HFFc6 (cell line): ENCODE measurements at places on chromosomes 2 and 18.
A peak's percentile ranks its signal among the peaks of the same experiment; 100 is the strongest.

DNA sequence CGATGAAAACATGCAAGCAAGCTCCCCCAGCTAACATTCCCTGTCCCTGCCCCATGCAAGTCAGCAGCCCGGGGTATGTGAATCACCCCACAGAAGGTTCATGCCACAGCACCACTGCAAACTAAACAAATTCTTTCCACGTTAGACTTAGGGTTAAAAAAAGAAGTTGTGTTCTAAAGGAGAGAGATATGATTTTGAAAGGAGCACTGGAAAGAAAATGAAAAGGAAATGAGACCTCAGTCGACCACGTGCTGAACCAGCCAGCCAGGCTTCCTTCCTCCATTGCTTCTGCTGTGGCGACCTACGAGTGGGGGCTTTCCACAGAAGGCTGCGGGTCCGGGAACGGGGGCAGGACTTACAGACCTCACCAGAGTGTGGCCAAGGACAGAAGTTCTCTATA, 52.0 kb downstream of the ARL4C start:
- peak; percentile 95 for DNase-seq

GRCh38 chr2:48543895-48544294, 13.9 kb downstream of the STON1 start:
- no peak for DNase-seq

DNA sequence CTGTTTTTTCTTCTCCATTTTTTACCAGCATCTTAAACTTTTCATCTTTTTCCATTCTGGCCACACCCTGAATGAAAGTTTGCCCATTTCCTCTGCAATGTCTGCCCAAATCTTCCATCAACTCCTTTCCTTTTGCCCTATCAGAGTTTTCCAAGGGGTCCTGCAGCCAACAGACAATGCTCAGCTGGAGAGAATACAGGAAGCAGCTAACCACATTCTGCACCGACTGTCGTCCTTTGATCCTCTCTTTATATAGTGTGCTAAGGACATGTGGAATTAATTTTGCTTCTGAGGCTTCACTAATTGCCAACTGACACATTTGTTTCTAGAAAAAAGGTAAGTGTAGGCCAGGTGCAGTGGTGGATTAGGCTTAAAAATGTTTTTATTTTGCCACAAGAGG, 50.5 kb upstream of the DLX2 start:
- no peak for DNase-seq

DNA sequence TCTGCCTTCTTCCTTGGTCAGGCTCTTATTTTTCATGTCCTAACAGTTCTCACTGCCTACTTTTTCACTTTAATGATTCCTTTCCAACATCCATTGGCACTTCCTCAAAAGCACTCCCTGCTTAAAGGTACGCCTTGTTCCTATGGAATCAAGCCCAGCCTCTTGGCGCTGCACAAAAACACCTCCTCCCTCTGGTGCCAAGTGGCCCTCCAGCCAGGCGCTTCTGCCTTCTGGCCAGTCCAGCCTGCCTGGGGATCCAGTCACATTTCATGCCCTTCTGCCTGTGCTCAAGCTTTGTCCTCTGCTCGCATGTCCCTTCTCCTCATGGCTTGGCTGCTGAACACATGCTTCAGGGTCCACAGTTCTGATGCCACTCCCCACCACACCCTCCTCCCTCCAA, 6.3 kb downstream of the TPRKB start:
- DNase-seq: no peak

DNA sequence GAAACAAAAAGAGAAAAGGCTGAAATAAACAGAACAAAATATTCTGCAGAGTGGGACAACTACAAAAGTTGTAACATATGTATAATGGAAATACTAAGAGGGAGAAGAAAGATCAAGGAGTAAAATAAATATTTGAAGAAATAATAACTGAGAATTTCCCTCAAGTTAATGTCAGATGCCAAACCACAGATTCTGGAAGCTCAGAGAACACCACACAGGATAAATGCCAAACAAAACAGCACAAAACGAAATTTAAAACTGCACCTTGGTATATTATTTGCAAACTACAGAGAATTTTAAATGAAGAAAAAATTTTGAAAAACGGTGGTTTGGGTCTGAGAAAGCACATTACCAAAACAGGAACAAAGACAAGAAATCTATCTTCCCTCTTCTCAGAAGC, 1588.9 kb upstream of the TMEFF2 start:
- DNase-seq: no peak

- DNase-seq: no peak
Observed at GRCh38 chr2:223782629-223783028, 54.8 kb downstream of the AP1S3 start.

GRCh38 chr2:222518570-222519381, 94.4 kb downstream of the SGPP2 start:
- no peak for DNase-seq

DNA sequence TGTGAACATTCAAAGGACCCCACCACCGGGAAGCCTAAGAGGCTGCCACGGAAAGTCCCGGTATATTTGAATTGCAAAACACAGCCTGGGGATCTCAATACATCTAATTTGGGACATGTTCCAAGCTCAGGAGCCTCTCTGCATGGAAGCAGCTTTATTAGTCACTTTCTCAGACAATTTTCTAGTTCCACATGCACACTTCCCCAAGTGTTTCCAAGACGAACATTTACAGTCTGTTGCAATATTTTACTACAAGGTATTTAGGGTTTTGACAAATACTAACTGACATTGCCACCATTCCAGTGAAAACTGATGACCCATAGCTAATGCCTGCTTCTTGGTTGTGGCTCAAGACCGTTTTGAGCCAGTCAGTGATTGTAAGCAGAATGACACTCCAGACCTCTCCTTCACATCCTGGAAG, 145.3 kb downstream of the NCKAP5 start:
- DNase-seq: no peak

DNA sequence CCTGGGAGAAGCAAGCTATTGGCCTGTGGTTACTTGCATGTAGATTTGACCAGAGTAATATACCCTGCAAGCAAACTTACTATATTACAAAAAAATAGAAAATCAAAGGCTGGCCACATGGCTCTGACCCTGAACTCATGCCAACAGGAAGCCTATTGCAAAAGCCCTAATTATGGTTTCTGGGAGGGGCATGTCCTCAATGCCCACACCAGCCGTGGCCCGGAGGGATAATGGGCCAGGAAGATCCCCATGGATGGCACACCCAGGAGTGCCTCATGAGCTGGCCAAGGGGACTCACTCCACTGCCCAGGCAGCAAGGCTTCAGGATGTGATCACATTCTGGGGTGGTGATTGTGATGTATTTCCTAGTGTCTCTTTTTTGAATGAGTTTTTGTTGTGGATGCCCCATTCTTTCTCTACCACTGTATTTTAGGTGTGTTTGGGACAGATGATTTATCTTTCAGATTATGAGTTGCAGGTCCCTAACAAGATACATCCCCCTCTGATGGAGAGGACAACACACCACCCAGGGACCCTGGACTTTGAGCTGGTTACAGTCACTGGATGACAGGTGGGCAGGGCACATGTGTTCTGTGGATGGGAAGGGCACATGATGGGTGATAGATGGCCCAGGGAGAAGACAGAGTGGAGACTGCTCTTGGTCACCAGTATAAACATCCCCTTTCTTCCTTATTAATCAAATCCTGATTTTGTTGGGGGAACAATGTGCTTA, 18.7 kb upstream of the TFCP2L1 start:
- no peak for DNase-seq

DNA sequence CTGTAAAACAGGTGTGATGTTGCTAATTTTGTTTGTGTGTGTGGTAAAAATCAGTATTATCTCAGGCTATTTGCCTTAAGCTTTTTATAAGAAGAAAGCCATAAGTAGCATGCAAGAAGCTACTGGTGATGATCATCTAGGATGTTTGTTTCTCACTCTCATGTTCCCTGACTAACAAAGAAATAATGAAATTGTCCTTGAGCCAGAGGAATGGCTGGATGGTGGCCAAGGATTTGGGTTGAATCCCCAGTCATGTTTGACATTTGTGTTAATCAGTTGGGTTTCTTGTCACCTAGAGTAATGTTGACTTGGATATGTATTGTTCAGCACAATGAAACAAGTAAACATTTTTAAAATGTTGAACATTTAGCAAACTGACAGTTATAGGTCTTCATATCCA, 496.8 kb upstream of the ZEB2 start:
- DNase-seq: no peak

- DNase-seq: no peak
Observed at GRCh38 chr2:235504441-235505180, 10.8 kb downstream of the AGAP1 start.

DNA sequence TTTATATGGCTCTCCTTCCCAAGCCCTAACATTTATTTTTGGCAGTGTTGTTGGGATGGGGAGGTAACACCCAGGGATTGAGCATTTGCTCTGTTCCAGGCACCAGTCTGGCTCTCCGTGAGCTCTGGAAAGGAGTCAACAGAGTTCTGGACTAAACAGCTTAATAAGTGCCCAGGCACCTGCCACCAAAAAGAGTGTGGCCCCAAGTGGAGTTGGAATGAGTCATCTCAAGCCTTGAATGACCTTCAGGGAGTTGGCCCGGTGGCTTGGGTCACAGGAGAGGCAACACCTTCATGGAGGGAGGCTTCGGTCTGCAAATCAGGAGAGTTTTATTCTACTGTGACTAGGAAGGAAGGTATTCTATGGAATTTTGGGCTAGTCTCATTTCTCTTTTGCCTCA, 203.2 kb downstream of the DLGAP1 start:
- no peak for DNase-seq

GRCh38 chr2:15941481-15941850, 1.1 kb downstream of the MYCN start:
- no peak for DNase-seq

DNA sequence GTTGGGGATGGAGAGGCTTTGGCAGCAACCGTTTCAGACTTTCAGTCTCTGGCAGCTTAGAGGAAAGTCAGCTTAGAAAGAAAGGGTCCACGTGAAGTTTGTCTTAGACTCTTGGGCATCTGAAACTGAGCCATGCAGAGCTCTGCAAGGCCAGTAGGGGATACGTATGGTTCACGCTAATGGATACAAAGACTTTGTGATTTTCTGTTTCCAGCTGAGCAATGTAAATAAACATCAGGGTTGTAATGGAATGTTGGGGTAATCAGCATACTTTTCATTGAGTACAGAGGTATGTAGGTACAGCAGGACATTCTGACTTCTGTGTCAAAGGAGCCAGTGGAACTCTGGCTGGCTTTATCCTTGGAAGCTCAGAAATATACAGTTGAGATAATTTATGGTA, 31.0 kb downstream of the RALB start:
- DNase-seq: no peak

GRCh38 chr2:231470246-231470900, 6.1 kb upstream of the NCL start:
- no peak for DNase-seq

DNA sequence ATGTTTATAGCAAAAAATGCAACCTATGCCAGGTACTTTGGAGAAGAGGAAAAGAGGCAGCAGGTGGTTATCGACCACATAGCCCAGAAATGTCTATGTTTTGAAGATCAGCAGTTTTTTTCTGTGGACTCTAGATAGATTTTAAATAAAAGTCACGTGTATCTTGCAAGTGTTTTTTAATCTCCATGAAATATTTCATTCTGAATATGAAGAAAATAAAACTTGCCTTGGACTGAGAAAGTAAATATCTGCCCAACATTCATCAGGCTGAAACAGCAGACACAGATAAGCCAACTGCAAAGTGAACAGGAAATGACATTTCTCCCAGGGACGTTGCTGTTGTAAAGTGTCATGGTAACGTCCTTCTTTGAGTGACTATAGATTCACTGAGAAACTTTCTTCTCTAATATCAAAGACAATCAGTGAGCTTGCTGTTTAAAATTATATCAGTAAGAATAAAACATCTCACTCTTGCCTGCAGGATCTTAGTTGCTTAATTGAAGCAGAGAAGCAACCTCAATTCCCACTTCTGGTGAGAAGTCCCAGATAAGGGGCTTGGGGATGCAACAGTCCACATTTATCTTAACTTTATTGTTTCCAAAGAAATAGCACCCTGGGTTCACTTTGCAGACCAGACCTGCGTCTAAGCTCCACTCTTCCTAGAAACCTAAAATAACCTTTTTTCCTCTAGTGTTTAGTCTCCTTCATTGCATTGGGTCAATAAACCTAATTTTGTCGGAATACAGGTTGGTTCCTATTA, 6.3 kb downstream of the MYOM1 start:
- no peak for DNase-seq

DNA sequence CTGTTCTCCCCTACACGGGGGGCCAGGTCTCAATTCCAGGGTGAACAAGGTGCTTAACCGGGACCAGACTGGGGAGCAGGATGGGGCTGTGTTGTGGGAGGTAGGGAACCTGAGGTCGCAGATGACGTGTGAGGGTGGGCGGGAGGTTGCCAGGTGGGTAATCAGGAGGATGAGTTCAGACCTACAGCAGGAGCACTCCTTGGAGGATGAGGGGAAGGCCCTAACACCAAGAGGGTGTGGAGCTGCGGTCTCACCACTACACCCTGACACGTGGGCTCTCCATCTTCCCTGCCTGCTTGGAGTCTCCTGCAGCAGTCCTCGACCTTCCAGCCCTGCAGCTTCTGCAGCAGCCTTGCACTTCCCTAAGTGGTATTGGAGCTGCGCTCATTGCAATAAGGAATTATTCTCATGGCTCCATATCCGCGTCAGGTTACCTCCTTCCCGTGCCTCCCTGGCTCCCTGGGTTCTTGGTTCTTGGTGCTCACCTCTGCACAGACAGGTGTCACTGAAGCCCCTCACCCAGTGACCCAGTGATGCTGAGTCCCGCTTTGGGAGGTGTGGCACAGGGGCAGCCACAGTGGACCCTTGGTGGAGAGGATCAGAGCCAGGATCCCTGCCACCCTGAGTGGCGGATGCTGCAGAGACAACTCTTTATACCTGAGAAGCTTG, 15.5 kb downstream of the SH3BP4 start:
- no peak for DNase-seq

DNA sequence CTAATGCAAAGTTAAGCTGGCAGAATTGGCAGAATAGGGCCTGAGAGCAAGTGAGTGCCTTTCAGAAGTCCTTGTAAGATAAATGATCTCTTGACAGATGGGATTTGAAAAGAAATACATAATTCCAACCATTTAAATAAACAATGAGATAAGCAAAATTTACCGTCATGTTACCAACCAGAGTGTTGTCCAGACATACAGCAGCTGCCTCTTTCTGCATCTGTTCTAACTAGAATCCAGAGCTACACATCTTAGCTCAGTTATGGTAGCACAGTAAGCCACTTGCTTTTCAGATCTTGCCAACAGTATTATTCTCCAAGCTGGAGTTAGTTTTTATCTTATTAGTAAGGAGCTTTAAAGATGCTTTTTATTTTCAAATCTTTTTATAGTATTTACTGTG, 179.6 kb downstream of the BARD1 start:
- no peak for DNase-seq
